ENCODE measurements at places on chromosomes 5 and 9. TPM values are rescaled to one million over a fixed set of nuclear protein-coding genes. Genes with fewer than 3 reads are reported as not detected.

The PLPPR1 gene
- polyA plus RNA-seq = not detected

DNA sequence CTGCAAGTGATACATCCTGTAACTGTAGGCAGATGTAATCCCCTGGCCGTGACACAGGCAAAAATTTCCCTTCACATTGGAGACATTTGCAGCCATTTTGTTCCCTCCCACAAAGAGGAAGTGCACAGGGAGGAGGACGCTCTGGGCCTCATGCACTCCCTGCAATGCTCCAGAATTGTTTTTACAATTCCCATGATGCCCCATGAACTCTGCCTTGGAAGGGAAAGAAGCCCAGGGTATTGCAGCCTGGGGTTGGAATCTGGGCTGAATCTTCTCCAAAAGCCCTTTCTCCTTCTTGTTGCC, 491.7 kb downstream of the CCDC171 start:
- no peak for DNase-seq

GRCh38 chr5:36450229-36451014, 148.7 kb upstream of the RANBP3L start:
- no peak for DNase-seq

DNA sequence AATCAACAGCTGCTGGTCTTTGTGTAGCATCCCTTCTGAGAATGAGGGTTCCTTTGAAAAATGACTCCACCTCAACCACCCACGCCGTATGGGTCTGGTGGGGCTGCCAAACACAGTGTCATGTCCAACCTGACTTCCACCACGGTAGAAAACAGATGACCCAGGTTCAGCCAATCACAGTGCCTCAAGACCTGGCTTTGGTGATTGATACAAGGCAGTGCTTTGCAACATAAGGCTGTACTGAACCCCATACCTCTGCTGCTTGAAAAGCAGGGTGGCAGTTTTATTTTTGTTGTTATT, 11.5 kb upstream of the TGFBR1 start:
- no peak for DNase-seq

DNA sequence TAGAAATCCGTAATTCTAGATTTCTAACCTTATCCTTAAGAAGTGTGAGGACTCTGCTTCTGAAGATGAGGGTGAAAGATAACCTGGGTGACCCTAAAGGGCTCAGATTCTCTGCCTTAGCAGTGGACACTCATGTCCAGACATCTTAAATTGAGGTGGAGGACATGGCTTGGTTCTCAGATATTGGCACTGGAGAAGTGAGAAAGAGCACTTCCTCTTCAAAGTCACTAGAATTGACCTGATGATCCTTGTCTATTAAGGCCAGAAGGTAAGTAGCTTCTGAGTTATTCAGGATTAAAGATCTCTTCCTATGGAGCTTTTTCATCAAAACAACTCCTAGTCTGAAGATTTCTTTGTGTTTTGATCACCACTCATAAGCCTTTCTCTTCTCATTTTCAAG, 54.8 kb downstream of the C9 start:
- DNase-seq = no peak

GRCh38 chr5:149024477-149024876, 38.4 kb downstream of the SH3TC2 start:
- DNase-seq = no peak

All from BJ (cell line).